Myocyte (in vitro differentiated cells): ENCODE measurements at places on chromosomes 7 and 10. TPM values are rescaled to one million over a fixed set of nuclear protein-coding genes. Genes with fewer than 3 reads are reported as not detected.

Gene CPA2
- total RNA-seq = not detected in 2 replicates

Gene RBP4
- 0.42 TPM in 1 of 2 replicates, not detected in the other for total RNA-seq

Gene GTF2IRD1
- total RNA-seq = 21.0 and 29.2 TPM in 2 replicates

Gene PRKG1
- total RNA-seq = 14.8 and 26.7 TPM in 2 replicates

Gene NPY
- total RNA-seq = not detected in 2 replicates

Gene AKR1C8
- not detected in 2 replicates for total RNA-seq
